GM12892 (cell line): ENCODE measurements at places on chromosomes 4 and X.

DNA sequence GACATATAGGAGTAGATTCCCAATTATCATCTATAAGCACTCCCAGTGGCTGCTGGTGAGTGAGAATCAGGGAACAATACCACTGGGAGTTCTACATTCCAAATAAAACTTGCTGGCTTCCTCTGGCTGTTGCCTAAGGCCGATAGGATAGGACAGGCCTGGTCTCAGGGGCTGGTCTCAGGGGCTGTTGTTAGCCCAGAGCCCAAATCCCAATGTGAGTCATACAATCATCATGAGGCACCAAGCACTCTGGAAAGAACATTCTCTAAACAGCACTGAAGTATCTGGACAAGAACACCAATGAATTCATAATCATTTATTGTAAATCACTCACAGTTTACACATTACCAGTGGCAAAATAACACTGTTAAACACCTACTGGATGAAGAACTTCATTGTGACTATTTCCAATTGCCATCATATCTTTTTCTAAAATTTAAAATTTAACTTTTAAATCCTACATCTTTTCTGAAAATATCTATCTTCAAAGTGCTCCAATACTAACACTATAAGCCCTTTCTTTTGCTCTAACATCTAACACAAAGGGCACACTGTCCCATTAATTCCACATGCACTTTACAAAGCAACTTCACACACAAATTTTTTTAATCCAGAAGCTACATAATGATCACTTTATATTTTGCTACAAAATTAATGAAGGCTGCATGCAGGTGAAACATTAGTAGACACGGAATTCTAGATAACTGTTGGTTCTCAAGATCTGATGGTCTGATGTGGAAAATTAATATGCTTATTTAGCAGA lies 67.6 kb upstream of the TMEM150C start:
- no peak for DNase-seq

GRCh38 chr4:90081432-90082144 lies 45.6 kb upstream of the CCSER1 start:
- DNase-seq = no peak

- no peak for DNase-seq
Measured at GRCh38 chrX:8305350-8305749, 134.3 kb upstream of the VCX2 start.

DNA sequence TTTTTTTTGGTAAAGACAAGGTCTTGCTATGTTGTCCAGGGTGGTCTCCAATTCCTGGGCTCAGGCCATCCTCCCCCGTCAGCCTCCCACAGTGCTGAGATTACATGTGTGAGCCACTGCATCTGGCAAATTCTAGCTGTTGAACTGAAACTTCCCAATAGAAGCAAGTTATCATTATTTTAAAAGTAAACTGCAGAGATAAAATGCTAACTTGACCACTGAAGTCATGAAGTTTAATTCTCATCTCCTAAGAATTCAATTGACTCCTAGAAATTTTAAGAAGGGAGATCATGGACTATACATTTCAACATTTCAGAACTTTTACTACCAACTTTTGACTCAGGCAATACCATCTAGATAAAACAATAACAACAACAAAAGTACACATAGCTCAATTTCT lies 11.7 kb upstream of the EXOSC9 start:
- no peak for DNase-seq

DNA sequence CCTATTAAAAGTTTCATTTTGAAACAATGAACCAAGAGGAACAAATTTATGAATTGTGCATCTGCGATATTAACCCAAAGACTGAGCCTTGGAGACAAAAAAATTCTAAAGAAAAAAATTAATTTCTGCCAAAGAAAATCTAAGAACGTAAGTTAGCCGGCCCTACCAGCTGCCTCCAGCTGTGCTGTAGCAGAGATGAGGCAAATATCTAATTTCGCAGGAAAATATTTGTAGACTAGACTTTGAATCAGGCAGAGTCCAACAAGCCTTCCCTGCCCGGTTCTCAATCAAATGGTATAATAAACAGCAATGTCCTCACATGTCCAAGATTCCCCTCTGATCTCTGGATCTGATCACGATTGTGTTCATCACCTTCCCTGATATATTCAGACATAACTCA lies 21.2 kb upstream of the SMIM20 start:
- no peak for DNase-seq

- no peak for DNase-seq
Measured at GRCh38 chrX:82224961-82225360, 1023.1 kb downstream of the SH3BGRL start.
